ENCODE measurements at places on chromosomes 6 and 20. TPM values are rescaled to one million over a fixed set of nuclear protein-coding genes. Genes with fewer than 3 reads are reported as not detected.

The KCNK15 gene
- 1.3 TPM for total RNA-seq

The CTAGE9 gene
- total RNA-seq: not detected

The SLC22A16 gene
- not detected for total RNA-seq

The ECT2L gene
- not detected for total RNA-seq

The SGK1 gene
- 41.1 TPM for total RNA-seq

The EYS gene
- total RNA-seq: not detected

The C6orf120 gene
- 60.8 TPM for total RNA-seq

The IL17F gene
- not detected for total RNA-seq

The MCHR2 gene
- total RNA-seq: not detected
